NCI-H2029 treated with DMSO at 0.1 percent for 48 hours (cell line): ENCODE measurements at places on chromosomes 7 and 10.
A peak's percentile ranks its signal among the peaks of the same experiment; 100 is the strongest.

DNA sequence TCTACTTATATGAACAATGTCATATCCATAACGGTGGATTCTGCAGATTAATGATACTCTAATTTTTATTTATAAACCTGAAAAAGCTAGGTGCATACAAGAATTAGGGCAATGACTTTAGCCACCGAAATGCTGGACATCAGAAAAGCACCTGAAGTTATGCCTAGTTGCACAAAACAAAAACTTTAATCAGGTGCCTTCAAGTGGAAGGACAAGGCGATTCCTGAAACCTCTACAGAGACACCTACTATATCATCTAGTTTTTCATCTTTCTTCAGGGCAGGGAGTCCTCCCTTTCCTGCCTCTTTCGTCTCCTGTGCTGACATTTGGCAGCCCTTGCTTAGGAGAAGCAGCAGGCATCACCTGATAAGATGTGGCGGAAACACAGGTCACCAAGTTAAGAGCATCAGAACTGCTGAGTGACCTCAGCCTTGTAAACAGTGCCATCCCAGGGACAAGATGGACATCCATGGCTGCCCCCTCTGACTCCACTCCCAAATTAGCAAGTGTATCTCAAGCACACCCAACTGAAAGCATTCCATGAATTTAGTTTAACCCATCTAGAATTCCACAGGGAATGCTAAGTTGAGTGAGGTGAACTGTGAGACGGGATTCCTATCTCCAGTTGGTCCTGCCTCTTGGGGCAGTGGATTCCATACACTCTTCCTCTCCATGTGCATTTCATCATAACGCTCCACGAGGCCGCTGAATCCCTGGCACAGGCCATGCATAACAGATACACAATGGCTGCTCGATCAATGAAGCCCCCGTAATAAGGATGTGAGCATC is 5.8 kb downstream of the ITPRIP start:
- DNase-seq: no peak

- DNase-seq: peak; percentile 22
Observed at GRCh38 chr10:72337039-72337629, 17.6 kb downstream of the DNAJB12 start.

GRCh38 chr10:43953672-43954071 is 305.0 kb upstream of the ZNF32 start:
- DNase-seq: no peak

DNA sequence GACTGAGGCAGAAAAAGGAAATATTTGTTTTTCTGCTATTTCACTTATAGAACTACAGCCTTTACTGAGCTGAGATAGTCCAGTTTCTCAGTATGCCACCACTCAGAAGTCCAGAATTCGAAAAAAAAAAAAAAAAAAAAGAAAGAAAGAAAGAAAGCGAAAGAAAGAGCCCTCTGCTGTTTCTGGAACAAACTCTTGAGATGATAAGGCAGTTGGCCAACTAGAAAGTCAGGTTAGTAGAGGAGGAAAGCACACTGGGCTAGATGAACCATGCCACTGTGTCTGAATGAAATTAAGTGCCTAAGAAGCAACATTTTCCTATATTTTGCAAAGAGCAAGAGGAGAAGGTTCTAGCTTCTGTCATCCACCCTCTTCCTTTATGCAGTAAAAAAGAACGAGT is 403.8 kb downstream of the SORCS3 start:
- no peak for DNase-seq

DNA sequence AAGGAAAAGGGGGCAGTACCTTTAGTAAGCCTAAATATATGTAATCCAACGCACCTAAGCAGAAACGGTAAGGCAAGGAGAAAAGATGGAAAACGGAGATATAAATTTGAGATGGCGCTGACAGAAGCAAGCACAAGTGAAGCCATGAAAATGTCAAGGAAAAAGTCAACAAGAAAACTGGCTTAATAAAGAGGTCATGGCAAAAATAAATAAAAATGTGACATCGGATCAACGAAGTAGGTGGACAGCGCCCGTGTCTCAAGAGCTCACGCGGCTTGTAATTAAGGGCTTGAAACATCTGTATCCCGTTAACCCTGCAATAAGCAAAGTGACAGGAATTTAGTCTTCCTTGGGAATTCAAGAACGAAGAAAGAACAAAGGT is 611 bp downstream of the NDUFA5 start:
- no peak for DNase-seq

DNA sequence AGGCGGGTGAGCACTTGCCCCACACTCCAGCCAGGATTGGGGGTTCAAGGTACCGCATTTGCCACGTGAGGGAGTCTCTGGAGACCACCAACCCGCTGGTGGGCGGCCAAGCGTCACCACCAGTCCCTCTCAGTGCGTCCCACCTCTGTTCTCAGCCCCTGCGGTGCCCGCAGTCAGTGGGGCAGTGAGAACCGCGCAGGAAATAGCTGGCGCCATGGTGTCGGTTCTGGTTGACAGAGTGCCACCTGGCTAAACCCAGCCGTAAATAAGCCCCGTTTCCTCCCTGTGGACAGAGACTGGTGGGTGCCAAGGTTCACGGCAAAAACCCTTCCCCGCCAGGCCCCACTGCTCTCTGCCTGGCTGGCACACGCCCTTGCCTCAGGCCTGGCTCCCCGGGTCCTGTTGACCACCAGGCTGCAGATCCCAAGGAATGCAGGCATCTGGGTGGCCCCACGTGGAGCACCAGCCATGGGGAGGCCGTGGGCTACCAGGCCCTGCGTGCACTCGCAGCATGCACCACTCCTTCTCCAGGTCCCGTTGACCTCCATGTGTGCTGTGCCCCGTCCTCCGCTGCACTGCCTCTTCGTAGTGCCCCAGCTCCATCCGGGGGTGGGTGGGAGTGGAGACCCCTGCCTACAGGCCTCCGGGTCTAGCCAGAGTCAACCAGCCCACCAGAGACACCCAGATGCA is 140.0 kb downstream of the LHPP start:
- no peak for DNase-seq

GRCh38 chr7:44438816-44439215 is 51.6 kb downstream of the NUDCD3 start:
- DNase-seq: no peak

GRCh38 chr10:60549686-60550085 is 160.0 kb upstream of the ANK3 start:
- DNase-seq: no peak

GRCh38 chr7:47181746-47182361 is 400.1 kb downstream of the TNS3 start:
- peak; percentile 61 for DNase-seq

DNA sequence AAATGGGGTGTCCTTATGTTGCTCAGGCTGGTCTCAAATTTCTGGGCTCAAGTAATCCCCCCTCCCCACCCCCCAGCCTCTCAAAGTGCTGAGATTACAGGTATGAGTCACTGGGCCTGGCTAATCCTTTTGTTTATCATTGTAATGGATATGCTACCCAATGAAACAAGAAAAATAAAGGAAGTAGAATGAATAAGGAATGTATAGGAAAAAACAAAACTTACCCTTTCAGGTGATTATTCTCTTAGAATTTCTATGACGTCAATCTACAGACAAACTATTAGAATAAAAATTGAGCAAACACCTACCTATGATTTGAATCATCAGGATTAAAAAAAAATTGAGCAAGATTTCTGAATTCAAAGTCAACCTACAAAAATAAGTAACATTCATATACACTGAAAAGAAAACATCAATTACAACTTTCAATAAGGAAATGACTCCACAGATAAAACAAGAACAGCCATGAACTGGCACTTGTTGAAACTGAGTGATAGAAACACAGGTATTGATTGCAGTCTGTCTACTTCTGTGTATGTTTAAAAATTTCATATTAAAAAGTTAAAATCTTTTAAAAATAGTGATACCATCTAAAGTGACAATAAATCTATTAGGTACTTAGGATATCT is 12.2 kb downstream of the ADAM12 start:
- no peak for DNase-seq

GRCh38 chr10:17510242-17510908 is 56.0 kb upstream of the ST8SIA6 start:
- DNase-seq: no peak

- DNase-seq: no peak
Observed at GRCh38 chr7:140031364-140031763, 31.4 kb downstream of the PARP12 start.

DNA sequence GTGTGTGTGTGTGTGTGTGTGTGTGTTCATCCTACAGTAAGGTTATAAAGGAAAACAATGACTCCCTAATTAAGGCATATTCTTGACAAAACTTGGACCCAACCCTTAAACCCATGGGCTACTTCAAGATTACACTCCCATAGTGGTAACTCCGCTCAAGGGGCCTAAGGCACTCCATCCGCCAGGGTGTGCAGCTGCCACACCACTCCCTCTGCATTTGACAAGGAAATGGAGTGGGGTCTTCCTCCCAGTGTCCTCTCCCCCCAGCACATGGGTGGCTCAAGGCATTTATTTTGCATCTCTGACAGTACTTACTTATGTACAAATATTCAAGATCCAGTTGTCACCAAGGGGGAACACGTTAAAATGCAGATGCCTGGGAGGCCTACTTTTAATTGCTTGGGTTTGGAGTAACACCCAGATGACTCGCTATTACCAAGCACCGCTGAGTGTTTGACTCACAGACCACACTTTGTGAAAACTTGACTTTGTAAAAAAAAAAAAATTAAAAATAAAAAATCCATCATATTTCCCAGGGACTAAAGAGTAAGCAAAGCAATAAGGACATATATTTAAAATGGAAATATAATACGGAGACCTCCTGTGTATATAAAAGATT is 53.0 kb upstream of the AGR3 start:
- DNase-seq: no peak

GRCh38 chr7:5679813-5680473 is 101.5 kb downstream of the RNF216 start:
- DNase-seq: no peak

DNA sequence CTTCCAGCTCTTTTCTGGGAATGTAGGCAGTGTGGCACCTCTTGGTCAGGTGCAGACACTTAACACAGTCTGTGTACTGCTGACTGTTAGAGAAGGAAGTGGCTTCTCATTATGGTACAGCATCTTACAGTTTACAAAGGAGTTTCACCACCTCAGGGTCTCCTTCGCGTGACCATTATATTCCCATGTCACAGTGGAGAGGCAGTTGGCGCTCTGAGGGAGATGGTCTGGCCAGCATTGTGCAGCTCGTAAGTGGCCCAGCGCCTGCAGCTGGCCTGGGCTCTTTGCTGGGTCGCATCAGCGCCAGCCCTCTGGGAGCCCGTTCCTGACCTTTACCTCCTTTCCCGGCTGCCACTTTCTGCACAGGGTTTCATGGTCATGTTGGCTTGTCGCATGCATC is 15.4 kb downstream of the TSPAN15 start:
- DNase-seq: no peak

DNA sequence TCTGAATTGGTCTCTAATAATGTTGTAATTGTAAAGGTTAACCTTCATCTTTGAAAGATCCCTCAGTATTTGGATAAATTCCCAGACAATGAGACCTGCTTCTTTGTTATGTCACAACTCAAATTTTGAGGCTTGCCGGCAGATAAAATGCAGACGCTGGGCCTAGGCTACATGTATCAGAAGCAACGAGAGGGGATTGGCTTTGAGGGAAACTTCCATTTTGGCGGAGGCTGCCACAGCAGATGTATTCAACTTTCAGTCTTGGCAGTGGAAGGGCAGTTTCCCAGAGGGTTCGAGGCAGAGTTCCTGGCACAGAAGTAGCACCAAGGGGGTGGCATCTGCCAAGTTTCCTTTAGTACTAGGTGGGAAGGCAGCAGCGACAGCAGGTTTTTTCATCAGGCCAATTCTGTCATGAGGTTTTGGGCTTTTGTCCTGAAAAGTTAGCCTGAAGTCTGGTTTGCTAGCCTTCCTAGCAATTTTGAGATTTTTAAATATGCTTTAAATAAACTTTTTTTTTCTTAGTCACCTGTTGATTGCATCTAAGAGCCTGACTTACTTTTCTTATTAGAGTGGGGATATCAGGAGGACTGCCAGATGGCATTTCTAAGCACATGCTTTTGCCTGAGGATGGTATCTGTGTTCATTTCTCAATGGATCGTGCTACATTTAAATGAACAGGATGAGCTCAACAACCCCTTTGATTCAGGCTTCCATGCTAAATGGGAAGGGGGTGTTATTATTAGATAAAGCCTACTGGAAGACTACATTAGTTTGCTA is 89.5 kb upstream of the FAM3C start:
- DNase-seq: no peak

GRCh38 chr7:30681815-30682211 is 443 bp downstream of the CRHR2 start:
- DNase-seq: no peak

GRCh38 chr10:50044941-50045664 is 22.7 kb upstream of the WASHC2A start:
- no peak for DNase-seq

DNA sequence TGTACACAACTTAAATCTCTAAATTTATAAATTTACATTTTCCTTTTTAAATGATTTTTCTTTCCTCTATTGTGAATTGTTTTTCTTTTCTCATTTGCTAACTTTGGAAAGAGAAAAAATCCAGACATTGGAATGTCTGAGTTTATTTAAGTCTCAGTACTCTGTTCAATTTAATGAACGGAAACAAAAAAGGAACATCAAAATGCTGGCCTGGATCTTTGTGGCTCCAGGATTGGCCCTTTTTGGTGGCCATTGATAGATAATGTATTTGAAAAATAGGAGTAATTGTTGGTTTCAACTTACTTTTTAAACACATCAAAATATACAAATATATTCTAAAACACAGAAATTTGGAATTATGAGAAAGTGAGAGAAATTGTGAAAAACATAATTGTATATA is 336.0 kb downstream of the SUGCT start:
- DNase-seq: no peak

DNA sequence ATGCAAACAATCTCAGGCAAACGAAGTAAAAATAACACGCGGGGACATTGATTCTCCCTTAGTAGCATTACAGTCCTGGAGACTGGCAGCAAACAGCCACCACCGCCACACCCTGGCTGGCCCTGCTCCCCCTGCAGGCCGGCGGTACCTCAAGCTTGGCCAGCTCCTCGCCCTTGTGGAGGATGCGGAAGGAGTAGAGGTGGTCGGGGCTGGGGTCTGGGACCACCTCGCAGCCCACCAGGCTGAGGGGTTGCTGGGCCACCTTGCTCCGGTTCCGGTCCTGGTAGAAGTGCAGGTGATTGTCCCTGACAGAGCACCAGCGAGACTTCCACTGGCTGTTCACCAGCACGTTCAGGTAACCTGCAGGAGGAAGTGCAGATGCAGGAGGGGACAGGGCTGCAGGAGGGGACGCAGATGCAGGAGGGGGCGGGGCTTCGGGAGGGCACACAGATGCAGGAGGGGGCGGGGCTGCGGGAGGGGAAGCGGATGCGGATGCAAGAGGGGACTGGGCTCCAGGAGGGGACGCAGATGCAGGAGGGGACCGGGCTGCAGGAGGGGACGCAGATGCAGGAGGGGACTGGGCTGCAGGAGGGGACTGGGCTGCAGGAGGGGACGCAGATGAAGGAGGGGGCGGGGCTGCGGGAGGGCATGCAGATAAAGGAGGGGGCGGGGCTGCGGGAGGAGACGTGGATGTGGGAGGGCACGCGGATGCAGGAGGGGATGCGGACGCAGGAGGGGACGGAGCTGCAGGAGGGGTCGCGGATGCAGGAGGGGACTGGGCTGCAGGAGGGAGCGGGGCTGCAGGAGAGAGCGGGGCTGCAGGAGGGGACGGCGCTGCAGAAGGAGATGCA is 65.7 kb downstream of the VWA2 start:
- DNase-seq: peak; percentile 2
